Activated CD8-positive, alpha-beta memory T cell treated with anti-CD3 and anti-CD28 coated beads for 1 hour (primary cell): ENCODE measurements at places on chromosomes 13 and 19.

DNA sequence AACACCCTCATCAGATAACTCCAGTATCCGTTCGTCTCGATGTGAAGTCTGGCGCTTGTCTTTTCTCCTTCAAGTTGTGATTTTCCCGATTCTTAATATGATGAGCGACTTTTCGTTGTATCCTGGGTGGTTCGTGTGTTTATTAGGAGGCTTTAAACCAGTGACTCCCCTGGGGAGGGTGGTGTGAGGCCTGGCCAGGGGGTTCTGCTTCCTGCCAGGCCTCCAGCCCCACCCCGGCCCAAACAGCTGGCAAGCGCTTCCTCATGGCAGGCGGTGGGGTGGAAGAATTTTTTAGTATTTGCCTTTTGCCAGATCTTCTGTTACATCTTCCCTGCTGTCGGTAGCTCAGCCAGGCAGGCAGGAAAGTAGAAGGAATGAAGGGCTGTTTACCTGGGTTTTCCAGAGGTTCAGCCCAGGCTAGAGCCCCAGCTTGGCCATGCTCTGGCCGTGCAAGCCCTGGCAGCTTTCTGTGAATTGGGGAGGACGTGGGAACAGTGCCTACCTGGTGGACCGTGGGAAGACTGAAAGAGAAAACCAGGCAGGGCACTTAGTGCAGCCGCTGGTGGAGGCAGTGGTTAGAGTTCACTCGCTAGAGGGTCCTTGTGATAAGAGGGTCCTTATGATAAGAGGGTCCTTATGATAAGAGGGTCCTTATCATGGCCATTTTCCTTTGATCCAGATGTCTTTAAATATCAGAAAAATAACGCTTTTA, 37.7 kb upstream of the DCUN1D2 start:
- DNase-seq: no peak

GRCh38 chr13:114105521-114106225, 26.8 kb downstream of the RASA3 start:
- no peak for DNase-seq

DNA sequence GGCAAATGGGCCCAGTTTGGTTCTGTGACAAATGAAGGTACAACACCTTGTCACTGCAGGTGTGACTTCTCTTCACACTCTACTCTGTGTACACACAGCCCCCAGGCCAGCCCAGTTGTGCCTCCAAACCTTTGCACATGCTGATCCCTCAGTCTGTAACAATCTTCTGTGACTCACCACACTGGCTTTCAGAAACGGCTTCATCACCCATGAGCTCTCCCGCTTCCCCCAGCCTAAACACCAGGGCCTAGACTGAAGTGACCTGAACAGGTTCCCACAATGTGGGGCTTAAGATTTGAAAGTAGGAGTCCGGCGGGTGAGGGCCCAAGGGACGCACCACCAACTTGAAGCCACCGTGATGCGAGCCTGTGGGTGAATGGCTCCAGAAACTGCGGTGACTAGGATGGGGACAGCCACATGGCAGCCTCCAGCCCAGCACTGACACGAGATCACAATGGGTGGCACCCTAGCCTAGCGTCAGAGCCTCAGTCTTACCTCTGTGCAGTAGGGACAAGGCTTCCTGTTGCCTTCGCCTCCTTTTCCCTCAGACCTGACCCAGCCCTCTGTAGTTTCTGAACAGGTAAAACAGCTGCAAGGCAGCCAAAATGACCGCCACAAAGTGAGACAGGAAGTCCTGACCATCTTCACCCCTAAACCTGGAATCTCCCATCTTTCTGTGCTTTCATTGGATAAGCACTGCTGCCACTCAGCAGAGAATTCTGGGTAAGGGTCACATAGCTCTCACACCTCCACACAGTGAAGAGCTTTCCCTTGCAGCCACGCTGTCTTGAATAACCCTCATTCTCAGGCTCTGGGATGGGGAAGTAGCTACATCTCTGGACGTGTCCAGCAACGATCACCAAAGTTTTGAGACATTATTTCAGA, 34.2 kb upstream of the ZNF599 start:
- no peak for DNase-seq

DNA sequence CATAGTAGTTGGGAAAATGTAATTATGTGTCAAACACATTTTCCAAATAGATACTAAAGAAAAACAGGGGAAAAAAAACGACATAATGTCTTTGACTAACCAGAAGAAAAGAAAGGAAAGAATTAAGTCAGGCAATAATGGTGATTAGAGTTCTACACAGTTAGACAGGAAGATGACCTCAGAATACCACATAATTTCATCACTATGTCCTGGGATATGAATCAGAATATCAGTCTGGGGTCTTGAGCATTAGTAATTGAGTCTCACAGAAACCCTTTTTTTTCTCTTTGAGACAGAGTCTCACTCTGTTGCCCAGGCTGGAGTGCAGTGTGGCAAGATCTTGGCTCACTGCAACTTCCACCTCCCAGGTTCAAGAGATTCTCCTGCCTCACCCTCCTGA, 503.4 kb downstream of the SLITRK1 start:
- DNase-seq: no peak

DNA sequence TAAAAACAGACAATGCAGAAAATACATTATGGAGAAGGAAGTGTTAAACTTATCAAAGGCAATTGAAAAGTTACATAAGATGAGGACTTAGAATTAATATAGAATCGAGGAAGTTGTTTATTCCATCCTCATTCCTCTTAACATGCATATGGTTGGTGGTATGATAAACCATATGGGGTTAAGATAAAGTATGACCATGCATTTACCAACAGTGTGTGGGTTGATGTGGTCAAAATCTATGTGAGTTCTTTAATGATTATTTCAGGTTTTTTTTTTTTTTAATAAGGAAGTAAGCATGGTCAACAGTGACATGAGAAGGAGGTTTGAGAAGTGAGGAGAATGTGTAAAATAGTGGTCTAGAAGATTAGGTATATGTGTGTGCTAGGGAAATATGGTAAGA, 94.5 kb downstream of the TDRD3 start:
- no peak for DNase-seq

DNA sequence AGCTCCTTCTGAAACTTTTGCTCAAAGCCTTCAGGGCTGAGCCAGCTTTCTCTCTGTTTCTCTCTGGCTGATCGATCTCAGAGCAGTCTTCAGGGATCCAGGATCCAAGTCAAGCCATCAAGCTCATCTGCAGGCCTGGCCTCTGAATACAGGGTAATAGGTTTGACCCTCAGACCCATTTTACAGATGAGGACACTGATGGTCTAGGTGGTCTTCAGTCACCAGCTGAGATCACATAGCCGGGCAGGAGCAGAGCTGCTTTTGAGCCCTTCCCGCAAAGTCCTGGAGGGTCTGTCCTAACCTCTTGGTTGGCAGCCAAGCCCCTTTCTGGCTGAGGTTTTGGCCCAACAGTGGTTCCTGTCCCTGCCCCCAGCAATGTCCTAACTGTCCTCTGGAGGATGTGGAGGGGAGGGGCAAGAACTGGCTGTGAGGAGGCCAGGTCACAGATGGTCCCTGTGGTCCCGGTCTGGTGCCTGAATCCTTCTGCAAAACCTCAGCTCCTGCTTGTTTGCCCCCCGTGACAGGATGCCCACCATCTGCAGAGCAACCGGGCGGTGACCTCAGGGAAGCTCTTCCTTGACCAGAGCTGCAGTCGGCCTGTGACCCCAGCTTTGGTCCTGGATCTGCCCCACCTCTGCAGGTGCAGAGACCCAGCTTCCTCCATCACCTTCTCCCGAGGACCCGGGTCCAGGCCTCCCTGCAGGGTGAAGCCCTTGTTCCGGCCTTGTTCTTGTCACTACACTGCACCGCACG, 5.8 kb upstream of the PEAK3 start:
- DNase-seq: no peak

- no peak for DNase-seq
Observed at GRCh38 chr13:42832341-42833096, 51.1 kb downstream of the FAM216B start.

- no peak for DNase-seq
Observed at GRCh38 chr13:74118328-74118727, 15.9 kb downstream of the KLF12 start.

DNA sequence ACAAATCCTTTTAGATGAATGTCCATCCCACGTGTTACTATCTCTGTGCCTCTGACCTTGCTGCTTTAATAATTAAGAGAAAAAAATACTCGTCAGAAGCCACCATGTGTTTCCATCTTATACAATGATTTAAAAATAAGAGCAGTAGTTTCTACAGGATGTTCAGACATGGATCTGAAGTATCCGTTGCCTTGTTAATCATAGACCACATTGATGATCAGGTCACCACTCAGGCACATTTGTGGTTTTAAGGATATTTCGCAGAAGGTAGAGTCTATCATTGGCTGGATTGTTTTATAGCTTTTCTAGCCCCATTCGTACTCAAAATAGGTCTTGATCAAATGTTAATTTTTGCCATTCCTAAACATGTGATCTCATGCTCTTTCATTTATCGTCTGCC, 710.0 kb upstream of the ARGLU1 start:
- DNase-seq: no peak

DNA sequence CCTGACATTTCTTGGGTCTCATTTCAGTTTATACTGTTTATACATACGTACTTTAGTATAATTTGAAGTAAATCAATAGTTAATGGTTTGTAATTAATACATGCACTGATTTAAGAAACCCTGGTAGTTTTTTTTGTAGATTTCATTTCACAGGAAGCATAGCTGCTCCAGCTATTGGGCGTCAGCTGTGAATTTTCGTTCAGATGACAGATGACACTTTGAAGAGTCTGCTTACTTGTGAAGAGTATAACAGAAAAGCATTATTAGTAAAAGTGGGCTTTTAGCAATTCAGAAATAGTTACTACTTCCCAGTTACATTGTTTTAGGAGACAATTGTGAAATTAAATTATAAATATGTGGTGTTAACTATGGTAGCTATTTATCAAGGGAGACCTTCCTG, 44.4 kb downstream of the METTL21C start:
- DNase-seq: no peak

- no peak for DNase-seq
Observed at GRCh38 chr13:78604782-78605611, 1.6 kb upstream of the POU4F1 start.

DNA sequence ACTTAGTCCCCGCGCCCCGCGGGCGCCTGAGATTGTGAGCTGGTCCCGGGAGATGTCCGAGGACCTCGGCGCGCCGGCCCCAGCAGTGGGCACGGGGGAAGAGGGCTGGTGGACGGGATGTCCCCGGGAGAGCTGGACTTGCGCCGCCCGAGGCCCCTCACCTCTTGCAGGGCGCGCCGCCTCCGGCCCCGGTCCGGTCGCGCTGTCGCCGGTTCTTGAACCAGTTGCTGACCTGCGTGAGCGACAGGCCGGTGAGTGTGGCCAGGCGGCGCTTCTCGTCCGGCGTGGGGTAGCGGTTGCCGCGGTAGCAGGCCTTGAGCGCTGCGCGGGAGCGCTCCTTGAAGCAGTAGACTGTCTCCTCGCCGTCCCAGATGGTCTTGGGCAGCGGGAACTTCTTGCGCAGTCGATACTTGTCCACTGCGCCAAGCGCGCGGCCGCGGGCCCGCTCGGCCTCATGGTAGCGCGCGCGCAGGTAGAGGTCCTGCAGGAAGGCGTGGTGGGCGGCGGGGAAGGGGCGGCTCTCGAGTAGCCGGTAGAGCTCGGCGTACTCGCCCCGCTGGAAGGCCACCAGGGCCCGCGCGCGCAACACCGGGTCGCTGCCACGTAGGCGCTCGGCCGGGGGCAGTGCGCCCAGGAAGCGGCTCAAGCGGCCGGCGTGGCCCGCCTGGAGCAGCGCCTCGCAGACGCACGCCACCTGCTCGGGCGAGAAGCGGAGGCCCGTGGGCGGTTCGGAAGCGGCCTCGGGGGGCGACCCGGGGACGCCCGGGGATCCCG, 984 bp downstream of the SIX5 start:
- no peak for DNase-seq

DNA sequence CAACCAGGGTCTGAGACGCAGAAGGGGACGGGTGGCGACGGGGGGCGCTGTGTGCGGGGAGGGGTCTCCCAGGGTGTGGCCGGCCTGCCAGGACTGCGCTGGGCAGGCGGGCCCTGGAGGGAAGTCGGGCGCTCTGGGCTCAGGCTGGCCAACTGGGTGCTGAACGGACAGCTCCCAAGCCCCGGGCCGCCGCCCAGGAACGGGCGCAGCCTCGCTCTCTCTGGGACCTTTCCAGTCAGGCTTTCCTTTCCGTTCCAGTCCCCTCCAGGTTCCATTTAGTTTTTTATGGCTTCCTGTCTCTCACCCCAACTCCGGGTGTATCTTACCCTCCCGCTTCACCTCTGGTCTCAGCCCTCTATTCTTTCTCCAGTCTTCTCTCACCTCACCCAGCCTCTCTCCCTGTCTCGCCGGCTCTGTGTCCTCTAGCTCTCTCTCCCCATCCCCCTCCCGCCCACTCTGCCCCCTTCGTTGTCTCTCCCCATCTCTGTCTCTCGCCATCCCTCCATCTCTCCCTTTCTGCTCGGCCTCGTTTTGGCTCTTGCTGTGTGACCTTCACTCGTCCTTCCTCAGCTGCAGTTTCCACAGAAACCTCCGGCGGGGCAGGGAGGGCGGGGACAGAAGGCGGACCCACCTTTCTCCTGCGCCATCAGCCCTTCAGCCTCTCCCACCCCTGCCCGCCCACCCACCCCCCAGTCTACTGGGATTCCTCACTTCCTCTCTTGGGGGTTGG, 3.3 kb upstream of the ATP1A3 start:
- DNase-seq: no peak

DNA sequence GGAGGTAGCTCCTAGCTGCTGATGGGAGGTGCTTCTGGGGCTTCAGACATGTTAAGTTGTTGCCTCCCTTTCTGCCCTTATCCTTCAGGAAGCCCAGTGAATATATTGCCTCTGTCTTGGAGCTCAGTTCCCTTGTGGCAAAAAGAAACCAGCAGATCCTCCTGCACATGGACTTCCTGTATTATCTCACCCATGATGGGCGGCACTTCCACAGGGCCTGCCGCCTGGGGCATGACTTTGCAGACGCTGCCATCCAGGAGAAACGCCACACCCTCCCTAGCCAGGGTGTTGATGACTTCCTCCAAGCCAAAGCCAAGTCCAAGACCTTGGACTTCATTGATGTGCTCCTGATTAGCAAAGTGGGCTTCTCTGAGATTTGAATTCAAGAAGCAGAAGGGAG, 6.0 kb upstream of the CYP4F12 start:
- DNase-seq: no peak

GRCh38 chr13:33289966-33290365, 4.4 kb upstream of the STARD13 start:
- DNase-seq: no peak

GRCh38 chr19:5192568-5192967, 148.0 kb downstream of the PTPRS start:
- DNase-seq: no peak

DNA sequence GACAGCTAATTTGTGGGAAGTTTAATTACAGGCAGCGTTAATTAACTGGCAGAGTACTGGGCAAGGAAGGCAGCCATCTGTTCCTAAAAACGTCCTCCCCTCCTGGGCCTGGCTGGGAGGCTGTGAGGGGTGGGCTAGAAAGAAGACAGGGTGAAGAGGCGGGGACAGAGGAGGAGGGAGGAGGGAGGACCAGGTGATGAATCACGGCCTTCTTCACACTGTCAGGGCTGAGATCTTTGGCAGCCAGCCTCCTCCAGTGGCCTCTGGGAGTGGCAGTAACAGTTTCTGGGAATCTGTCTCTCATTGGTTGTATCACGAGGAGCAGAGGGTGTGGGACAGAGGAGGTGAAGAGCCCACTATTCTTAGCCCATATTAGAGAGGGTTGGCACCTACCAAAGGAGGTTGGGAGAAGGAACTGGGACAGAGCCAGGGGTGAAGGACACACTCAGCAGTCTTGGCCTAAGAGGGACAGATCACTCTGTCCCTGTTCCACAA, 9.6 kb upstream of the ZNRF4 start:
- DNase-seq: no peak

GRCh38 chr13:77729502-77730221, 32.2 kb downstream of the SLAIN1 start:
- no peak for DNase-seq

- no peak for DNase-seq
Observed at GRCh38 chr19:6579450-6580178, 11.3 kb downstream of the CD70 start.
